NCI-H1694 treated with DMSO at 0.1 percent for 48 hours (cell line): ENCODE measurements at places on chromosomes 1 and 21.
A peak's percentile ranks its signal among the peaks of the same experiment; 100 is the strongest.

GRCh38 chr1:58715108-58715507 is 15.2 kb upstream of the MYSM1 start:
- no peak for DNase-seq

DNA sequence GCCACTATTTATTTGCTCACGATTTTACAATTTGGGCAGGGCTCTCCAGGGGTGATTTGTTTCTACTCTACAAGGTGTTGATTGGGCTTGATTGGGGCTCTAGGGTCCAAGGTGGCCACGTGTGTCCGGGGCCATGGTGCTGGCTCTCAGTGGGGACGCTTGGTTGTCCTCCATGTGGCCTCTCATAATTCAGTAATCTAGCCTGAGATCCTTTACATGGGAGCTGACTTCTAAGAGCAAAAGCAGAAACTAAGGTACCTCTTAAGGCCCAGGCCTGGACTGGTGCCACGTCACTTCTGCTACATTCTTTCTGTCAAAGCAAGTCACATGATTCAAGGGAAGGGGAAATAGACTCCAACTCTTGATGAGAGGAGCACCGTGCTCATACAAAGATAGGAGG is 8.1 kb upstream of the PSRC1 start:
- DNase-seq = no peak

GRCh38 chr1:241275981-241276380 is 81.0 kb downstream of the RGS7 start:
- no peak for DNase-seq

GRCh38 chr1:210625715-210626114 is 297.0 kb downstream of the HHAT start:
- no peak for DNase-seq

GRCh38 chr1:162297208-162297607 is 79.4 kb downstream of the SPATA46 start:
- no peak for DNase-seq

- no peak for DNase-seq
Measured at GRCh38 chr1:27778056-27778455, 5.0 kb downstream of the STX12 start.

DNA sequence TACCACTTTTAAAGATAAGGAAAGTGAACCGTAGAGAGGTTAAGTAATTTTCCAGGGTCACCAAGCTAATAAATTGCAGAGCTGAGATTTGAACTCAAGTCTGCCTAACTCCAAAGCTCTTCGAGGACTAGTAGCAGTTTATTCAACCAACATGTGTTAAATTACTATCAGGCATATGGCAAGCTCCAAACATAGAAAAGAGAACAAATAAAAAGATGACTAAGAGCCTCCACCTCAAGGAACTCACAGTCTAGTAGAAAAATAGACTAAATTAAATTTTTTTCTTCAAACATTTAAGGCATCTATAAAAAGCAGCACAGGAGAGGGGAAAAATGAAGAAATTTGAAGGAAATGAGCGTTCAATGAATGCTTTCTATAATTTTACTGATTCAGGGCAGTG is 22.2 kb downstream of the SLC9C2 start:
- no peak for DNase-seq

- DNase-seq = no peak
Measured at GRCh38 chr1:8517661-8518489, 200.0 kb downstream of the SLC45A1 start.

DNA sequence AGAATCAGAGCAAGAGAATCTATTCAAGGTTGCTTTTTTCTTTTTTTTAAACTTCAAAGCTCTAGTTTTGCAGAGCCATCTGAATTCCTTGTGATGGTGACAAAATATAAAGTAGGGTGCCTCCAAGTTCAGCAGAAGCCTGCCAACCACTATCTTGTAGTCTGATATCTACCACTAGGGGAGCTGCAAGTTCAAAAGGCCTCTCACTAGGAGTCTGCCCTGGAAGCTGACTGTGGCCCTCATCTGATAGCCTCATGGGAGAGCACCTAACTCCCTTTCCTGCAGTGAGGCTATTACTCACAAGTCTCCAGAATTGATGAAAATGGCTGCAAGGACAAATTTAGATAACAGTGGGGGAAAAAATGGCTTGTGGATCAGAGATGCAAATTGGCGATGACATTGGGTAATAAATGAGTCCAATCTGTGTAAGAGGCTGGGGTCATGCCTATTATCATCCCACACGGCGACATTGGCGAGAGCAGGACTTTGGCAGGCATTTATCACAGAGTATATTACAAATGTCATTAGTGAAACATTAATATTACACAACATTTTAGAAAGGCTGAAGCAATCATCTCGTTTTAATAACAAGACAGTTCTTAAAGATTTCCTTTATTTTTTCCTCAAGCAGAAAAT is 10.7 kb upstream of the ZP4 start:
- peak; percentile 3 for DNase-seq

DNA sequence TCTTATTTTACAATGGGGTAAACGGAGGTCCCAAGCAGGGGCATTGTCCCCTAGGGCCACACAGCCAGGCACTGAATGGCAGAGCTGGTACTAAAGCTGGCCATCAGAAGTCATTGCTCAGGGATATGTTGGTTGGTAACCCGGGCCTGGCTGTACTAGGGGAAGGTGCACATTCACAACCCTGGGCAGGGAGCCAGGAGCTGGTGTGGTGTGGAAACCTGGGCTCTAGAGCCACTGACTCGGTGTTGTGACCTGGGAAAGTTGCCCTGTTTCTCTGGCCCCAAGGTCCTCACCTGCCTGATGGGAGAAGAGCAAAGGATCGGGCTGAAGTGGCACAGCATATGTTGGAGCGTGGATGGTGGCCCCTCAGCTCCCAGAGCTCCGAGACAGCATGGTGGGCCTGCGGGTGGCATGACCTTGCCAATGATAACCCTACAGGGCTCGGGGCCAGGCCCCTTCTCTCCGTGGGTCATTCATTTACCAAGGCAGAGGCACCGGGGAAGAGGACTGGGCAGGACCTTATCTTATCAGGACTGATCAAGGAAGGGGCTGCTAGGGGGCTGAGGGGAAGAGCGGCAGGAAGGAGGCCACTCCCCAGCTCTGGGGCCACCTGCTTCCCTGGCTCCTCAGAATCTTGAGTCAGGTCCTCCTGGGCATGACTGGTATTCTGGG is 274.1 kb downstream of the TRABD2B start:
- DNase-seq = no peak

GRCh38 chr1:152906023-152906565 is 2.3 kb upstream of the IVL start:
- DNase-seq = no peak

DNA sequence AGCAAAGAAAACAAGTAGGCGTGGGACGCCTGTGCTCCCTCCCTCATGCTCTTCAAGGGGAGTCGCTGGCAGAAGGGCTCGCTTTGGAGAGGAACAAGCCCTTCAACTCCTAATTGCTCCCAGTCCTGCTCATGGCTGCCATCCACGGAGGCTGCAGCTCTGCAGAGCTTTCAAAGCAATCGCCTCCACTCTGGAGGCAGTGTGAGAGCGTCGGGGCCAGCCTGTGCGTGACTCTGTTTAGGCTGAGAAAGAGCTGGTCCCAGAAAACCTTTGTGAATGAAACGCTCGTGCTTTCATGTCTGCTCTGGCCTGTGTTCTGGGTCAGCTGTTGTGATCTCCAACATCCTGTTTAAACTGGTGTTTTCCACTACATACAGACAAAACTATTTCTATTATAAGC is 23.9 kb upstream of the RUNX1 start:
- DNase-seq = no peak

DNA sequence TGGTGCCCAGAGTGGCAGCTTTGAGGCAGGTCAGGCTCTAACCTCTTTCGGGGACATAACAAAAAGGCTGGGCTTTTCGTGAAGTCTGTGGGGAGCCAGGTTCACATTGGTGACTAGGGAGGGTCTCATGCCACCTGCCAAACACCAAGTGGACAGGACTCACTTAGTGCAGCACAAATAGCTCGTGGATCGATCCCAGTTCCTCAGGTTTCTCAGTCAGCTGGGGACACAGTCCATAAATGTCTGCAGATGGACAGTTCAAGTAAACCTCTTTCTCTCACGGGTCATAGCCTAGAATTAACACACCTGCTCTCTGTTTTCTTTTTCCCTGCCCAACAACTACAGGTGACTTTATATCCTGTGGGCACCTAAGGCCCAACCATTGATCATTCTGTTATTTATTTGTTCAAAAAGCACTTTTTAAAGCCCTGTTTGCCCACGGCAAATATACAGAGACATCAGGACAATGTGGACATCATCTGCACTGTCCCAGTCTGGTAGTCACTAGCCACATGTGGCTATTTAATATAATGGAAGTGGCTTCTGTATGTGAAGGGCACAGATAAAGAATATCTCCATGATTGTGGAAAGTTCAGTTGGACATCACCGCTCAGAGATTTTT is 53.5 kb downstream of the CAPN2 start:
- no peak for DNase-seq

GRCh38 chr1:34163792-34164731 is 968 bp downstream of the CSMD2 start:
- DNase-seq = no peak

- DNase-seq = no peak
Measured at GRCh38 chr1:198883184-198883583, 244.3 kb downstream of the PTPRC start.

DNA sequence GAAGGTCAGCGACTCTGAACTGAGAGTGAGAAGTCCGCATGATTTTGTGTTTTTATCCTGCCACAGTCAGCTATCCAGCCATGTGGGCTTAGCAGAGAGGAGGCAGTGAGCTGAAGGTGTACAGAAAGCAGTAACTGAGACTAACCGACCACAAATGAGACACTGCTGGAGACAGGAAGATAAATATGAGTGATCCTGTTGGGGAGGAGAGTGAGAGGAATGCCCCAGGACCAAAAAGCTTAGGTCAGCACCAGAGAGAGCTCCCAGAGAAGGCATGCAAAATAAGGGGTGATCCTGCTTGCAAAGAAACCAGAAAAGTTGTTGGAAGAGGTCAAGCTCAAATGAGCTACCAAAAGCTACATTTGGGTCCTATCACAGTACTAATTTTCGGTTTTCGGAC is 63.7 kb downstream of the HLCS start:
- DNase-seq = no peak

GRCh38 chr1:96481409-96481808 is 240.2 kb upstream of the PTBP2 start:
- no peak for DNase-seq

GRCh38 chr1:21272540-21272939 is 17.7 kb downstream of the ECE1 start:
- DNase-seq = no peak

GRCh38 chr21:45995686-45996179 is 14.2 kb downstream of the COL6A1 start:
- DNase-seq = no peak

GRCh38 chr1:171902527-171902926 is 61.2 kb downstream of the DNM3 start:
- DNase-seq = no peak

- DNase-seq = no peak
Measured at GRCh38 chr1:167452483-167452882, 65.8 kb downstream of the CD247 start.

DNA sequence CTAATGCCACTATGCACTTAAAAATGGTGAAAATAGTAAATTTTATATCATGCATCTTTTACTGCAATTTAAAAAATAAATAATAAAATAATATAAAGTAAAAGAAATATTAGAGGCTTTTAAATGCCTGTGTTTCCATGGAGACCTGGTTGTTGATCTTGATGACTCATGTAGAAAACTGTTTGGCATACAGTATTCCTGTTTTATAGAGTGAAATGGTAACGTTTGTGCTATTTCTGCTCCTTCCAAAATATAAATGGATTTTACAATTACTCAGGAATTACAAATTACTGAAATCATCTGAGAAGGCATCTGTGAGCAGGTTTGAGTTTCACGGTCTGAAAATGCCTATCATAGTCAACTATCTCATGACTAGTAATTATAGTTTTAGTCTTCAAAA is 98.4 kb upstream of the USP25 start:
- DNase-seq = no peak

- DNase-seq = no peak
Measured at GRCh38 chr1:39727932-39728317, 10.8 kb upstream of the PPIE start.

DNA sequence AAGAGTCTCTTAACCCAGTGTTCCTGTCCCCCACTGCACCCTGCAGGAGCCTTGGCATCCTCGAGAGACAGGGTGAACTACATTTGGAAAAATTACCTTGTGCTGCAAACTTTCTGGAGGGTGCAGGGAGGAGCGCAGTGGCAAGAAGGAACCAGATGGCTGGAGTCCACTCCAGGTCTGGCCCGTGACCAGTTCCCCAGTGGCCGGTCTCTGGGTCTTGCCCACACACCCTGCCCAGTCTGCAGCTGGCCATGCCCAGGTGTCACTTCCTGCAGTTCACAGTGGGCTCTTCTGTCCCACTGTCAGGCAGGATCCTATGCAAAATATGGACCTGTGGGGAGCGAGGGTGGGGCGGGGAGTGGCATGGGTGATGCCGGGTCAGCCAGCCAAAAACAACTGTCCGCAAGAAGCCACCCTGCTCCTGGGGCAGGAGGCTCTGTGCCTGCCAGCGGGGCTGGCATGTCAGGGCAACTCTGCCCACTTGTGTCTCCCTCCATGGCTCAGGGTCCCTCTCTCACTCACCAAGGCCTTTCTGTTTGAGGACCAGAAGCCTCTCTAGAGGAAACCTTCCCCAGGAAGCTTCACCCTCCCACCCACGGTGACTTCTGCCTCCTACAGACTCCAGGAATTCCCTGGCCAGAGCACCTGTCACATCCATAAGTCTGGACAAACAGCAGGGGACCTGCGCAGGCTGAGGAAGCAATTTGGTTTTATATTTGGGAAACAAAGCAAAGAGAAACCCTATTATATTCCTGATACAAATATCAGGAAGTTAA is 55.6 kb downstream of the KIF21B start:
- DNase-seq = no peak

DNA sequence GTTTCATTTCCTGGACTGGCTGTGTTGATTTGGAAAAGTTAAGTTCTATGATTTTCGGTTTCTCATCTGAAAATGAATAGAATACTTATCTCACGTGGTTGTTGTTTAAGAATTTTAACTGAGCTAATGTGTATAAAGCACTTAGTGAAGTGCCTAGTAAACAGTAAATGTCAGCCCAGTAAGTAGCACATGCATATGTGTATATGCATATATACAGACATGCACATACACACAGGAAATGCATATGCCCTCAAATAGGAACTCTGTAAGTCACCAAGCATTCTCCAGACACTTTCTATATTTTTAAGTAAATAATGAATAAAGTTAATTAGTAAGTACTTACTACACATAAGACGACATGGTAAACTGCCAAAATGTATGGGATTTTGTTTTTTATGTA is 128.6 kb downstream of the CLEC20A start:
- no peak for DNase-seq

- DNase-seq = no peak
Measured at GRCh38 chr1:179785728-179786127, 42.6 kb downstream of the FAM163A start.

GRCh38 chr1:247165674-247166073 is 6.1 kb downstream of the ZNF124 start:
- DNase-seq = no peak

DNA sequence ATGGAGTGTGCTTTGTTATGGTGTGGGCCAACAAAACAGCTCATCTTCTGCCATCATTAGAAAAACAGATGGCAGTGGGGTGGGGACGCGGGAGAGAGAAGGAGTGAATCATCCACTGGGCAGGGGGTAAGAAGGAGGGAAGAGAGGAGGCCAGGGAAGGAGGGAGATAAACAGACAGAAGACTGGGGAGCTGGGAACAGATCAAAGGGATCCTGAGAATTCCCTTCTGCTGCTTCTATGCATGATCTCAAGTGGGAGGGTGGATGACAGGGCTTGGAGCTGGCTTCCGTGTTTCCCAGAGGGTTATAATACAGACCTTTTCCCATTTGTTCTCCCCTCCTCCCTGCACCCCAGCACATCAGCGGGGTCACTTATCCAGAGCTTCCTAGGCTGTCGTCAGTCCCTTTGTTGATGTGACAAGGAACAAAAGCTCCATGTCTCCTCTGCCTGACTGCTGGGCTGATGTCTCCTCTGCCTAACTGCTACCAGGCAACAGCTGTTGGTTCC is 338.6 kb downstream of the PAPPA2 start:
- DNase-seq = peak; percentile 80
